Mucosa of descending colon (tissue), 3 donors: ENCODE measurements at places on chromosomes 5 and 9. TPM values are rescaled to one million over a fixed set of nuclear protein-coding genes. Genes with fewer than 3 reads are reported as not detected.

DNA sequence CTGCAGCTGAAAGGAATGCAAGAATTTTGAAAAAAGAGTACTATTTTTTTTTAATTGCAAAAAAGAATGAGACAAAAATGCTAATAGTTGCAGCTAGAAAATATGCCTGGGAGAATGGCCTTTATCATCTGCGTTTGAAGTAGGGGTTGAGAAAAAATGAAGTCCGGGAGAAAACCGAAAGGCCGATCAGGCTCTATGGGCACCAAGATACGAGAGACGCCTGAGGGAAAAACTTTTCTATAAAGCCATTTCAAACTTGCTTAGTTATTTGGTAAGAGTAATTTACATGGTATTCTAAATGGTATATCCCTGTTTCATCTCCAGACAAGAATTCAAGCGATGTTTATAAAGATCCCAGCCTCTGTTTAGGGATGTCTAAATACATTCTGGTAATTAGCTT, 99.3 kb upstream of the EFNA5 start:
- no peak for DNase-seq

GRCh38 chr5:170171811-170172210, 61.0 kb upstream of the C5orf58 start:
- DNase-seq = no peak

- no peak for DNase-seq
Observed at GRCh38 chr5:92455011-92455410, 1071.9 kb upstream of the ARRDC3 start.

ROPN1L gene
- total RNA-seq = not detected

CDC20B gene
- total RNA-seq = not detected
